ENCODE measurements at places on chromosomes 12 and 14.

DNA sequence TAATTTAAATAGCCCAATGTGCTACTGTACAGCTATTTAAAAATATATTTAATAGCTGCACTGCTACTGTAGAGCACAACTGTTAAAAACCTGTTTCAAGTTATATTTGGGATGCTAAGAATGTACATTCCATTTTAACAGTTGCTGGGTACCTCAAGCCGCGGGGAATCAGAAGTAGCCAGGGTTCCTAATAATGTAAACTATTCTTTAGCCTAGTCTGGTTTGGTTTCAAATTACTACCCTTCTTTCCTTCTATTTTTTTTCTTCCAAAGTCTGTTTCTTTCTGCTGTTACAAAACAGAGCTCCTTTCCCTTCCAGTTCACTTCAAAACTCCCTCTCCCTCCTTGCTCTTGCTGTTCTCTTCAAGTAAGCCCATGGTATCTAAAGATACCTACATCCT is 21.3 kb downstream of the SCAF11 start:
- DNase-seq: peak; percentile 23

- no peak for DNase-seq
These were observed 101.8 kb downstream of the CNTN1 start for GRCh38 chr12:40794087-40794486.

DNA sequence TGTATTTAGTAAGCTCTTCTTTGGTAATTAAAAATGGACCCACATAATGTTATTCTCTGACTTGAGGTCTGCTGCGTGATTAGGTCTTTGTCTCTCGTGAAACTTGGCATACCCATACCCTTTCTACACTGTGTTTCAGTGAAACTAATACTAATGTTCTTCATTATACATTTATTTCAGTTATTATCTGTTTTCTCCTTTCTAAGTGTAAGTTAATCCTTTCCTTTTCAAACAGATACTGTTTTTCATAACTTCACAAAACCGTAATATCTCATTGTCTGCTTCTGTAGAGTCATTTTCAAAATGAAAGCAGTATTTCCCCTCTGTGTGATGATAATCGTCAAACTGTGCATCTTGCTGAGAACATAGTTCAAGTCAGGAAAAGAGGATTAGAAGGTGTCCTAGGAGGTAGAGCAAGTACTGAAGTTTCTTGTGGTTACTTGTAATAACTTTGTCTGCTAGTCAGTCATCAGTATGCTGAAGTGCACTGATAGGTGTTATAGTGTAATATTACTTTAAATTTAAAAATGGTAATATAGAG is 15.9 kb downstream of the PYROXD1 start:
- no peak for DNase-seq

GRCh38 chr14:80477388-80478160 is 266.3 kb upstream of the DIO2 start:
- peak; percentile 15 for DNase-seq

GRCh38 chr14:39683691-39684260 is 251.5 kb upstream of the FBXO33 start:
- DNase-seq: no peak

- DNase-seq: peak; percentile 6
These were observed 44.5 kb upstream of the BCL11B start for GRCh38 chr14:99316281-99317163.

GRCh38 chr14:52856139-52856538 is 64.7 kb upstream of the GNPNAT1 start:
- no peak for DNase-seq

GRCh38 chr12:111444925-111445725 is 39.4 kb downstream of the SH2B3 start:
- DNase-seq: peak; percentile 95

DNA sequence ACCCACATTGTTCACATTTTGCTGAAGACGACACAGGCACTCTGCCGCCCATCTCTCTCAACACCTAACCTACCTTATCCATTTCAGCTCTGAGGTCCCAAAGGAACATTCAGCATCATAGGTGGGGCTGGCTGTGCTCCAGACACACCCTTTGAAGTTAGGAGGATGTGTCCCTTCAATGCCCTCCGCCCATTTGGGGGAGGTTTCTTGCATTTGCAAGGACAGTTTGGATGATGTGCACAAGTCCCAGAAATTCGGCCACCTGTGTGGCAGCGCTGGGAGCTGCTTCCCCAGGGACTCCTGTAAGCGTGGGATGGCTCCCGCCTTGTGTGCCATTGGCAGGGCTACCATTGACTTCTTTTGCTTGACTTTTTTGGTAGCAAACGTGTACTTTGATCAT is 113.8 kb downstream of the RIMBP2 start:
- no peak for DNase-seq

GRCh38 chr14:99271221-99271941 is 616 bp downstream of the BCL11B start:
- DNase-seq: no peak

DNA sequence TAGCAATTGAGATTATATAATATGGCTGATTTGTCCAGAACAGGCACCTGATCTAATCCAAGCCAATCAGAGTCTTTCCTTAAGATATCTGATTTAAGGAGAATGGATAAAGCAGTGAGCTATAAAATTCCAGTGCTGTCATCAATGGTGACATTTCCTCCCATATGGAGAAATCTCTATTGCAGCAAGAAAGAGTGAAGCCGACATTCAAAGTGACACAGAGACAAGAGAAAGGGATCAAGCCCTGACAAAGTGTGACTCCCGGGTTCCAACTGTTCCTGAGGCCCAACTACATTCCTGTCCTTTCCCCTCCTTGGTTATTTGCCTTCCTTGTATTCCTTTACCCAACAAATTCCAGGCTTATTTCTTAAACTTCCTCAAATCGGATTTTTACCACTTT is 430.0 kb upstream of the SOX5 start:
- DNase-seq: no peak

- no peak for DNase-seq
These were observed 204.0 kb downstream of the SSPN start for GRCh38 chr12:26399381-26399780.

- DNase-seq: peak; percentile 32
These were observed 134.4 kb upstream of the FGD4 start for GRCh38 chr12:32264961-32265360.

DNA sequence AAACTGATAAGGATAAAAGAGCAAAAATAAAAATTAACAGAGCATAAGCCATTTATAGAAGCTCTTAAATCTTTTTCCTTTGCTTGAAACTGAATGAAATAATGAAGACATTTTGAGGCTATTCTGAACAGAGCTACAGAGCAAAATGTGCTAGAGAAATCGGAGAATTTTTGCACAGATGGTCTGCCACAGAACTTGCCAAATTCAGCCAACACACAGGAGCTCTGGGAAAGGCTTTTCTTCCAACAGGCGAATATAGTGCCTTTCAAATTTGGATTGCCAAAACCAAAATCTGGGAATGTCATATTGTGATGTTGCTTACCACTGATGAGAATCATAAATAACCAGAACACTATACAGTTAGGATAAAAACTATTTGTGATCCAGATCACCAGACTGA is 406.3 kb downstream of the RPL10L start:
- DNase-seq: no peak

GRCh38 chr14:44283836-44284235 is 223.2 kb downstream of the FSCB start:
- DNase-seq: no peak

DNA sequence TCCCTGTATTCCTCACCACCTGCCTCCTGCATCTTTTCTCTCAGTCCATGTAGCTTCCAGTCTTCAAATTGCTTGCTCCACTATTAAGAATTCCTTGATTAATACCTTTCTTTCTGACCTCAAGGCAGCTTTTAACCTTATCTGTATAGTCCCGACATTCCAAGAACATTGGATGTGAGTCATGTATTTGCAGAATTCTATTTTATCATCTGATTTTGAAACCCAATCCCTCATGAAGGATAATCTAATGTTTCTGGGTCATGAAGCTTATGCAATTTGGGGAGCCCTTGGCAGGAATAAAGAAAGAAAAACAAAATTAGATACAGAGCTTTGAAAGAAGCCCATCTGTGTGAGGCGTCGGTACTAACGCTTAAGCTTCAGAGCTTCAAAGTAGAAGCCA is 63.4 kb upstream of the CCND2 start:
- DNase-seq: no peak

- DNase-seq: no peak
These were observed 6.7 kb upstream of the STXBP6 start for GRCh38 chr14:25056688-25057078.

GRCh38 chr14:22497144-22497423 is 91.9 kb downstream of the DAD1 start:
- DNase-seq: no peak

DNA sequence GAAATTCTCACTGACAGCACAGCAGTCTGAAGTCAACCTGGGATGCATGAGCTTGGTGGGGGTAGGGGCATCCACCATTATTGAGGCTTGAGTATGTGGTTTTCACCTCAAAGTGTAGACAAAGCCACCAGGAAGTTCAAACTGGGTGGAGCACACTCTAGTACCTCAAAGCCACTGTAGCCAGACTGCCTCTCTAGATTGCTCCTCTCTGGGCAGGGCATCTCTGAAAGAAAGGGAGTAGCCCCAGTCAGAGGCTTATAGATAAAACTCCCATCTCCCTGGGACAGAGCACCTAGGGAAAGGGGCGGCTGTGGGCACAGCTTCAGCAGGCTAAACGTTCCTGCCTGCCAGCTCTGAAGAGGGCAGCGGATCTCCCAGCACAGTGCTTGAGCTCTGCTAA is 143.0 kb downstream of the KITLG start:
- no peak for DNase-seq

GRCh38 chr12:53768976-53769375 is 17.2 kb upstream of the CISTR start:
- DNase-seq: no peak

- no peak for DNase-seq
These were observed 277.6 kb downstream of the BTG1 start for GRCh38 chr12:91868054-91868453.

DNA sequence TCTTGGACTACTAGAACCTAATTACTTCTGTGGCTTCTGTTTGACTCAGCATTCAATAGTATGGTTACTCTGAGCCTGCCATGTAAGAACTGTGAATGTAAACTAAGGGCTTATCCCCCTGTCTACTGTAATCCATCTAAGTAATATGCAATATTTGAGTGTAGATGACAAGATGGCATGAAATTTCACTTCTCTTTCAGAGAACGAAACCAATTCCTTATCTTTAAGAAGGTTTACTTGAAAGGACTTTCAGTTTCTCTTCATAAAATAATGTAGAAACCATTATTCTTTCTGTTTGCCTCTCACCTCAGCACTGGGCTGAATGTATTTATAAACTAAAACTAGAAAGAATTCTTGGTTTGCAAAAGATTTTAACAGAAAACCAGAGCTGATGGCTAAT is 60.4 kb upstream of the ARID2 start:
- no peak for DNase-seq

GRCh38 chr12:18145924-18146323 is 55.9 kb upstream of the RERGL start:
- DNase-seq: no peak

DNA sequence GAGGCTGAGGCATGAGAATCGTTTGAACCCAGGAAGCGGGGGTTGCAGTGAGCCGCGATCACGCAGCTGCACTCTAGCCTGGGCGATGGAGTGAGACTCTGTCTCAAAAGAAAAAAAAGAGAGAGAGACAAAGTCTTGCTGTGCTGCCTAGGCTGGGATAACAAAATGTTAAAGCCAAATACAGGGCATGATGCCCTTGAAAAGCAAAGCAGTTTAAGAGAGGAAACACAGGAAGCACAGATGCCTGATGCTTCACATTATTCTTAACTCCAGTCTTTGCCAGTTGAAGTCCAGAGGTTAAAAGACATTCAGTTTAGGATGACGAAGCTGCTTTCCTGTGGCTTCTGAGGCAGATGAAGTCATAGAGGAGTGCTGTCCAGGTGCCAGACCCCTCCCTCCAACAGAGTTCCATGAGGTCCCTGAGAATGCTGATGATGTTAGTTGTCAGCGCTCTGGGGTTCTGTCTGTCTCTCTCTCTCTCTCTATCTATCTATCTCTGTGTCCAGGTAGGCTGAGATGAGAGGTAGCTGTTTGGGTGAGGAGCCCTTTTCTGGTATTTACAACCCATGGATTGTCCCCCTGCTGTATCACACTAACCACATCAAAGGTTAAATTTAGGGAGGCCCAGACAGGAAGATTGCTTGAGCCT is 4.9 kb upstream of the MRPL52 start:
- peak; percentile 92 for DNase-seq

- DNase-seq: peak; percentile 53
These were observed 134.2 kb downstream of the SYNE2 start for GRCh38 chr14:63986789-63987533.

GRCh38 chr14:52863334-52863700 is 71.9 kb upstream of the GNPNAT1 start:
- DNase-seq: no peak

GRCh38 chr12:112305951-112306350 is 76.3 kb downstream of the HECTD4 start:
- DNase-seq: no peak

DNA sequence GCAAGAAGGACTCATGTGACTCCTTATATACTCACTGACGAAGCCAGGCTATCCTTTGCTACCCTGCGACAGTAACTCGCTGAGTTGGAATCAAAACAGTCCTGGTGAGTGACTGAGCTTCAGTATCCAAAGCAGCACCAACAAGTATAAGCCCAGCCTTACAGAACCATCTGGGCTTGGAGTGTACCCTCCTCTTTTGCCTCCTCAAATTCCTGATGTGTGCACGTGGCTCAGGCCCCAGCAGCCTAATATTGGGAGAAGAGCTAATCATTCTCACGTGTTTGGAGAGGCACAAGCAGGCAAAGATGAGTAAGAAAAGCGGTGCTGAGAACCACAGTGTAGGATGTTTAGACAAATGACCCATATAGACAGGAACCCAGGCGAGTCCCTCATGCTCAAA is 34.4 kb downstream of the PPTC7 start:
- DNase-seq: no peak

DNA sequence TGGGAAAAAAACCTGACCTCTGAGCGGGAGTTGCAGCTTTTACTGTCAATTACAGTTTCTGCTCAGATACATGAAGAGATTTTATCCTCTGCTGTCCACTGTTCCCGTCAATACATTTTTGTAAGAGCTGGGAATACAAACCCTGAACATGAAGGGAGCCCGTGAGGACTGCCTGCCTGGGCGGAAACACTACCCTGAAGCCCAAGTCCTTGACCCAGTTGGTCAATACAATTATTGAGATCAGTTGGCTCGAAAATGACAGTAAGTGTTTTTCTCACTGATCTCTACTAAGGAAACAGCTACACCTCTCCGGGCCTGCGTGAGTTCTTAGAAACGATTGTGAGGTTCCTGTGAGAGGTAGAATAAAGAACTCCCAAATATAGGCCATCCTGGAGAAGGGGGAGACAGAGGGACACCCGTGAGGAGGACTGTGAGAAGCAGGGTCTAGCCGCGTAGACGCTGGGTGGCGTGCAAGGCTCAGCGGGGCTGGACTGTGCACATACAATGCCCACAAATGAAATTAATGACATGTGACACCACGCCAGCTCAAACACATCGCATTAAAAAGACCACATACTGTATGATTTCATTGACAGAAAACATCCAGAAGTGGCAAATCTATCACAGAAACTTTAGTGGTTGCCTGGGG is 509.5 kb downstream of the TMEM132D start:
- DNase-seq: no peak

- no peak for DNase-seq
These were observed 307.3 kb downstream of the TMEM117 start for GRCh38 chr12:44143175-44143574.

GRCh38 chr12:30810918-30811317 is 56.2 kb upstream of the CAPRIN2 start:
- DNase-seq: no peak
